ENCODE measurements at places on chromosomes 12 and 14. TPM values are rescaled to one million over a fixed set of nuclear protein-coding genes. Genes with fewer than 3 reads are reported as not detected.

TDRD9 gene
- 0.30 TPM for total RNA-seq

SLC2A13 gene
- total RNA-seq: 2.8 TPM

B4GALNT3 gene
- total RNA-seq: 0.54 TPM

BDKRB1 gene
- total RNA-seq: 0.34 TPM

PROX2 gene
- not detected for total RNA-seq

MFAP5 gene
- total RNA-seq: 0.07 TPM

KIF5A gene
- total RNA-seq: 0.20 TPM

TGM1 gene
- total RNA-seq: 1.5 TPM

KRT80 gene
- total RNA-seq: 38.9 TPM

NUMB gene
- total RNA-seq: 35.2 TPM

ZNF385A gene
- total RNA-seq: 21.2 TPM

FBXO34 gene
- 12.0 TPM for total RNA-seq

SCN8A gene
- total RNA-seq: 1.6 TPM

PTPRQ gene
- 0.02 TPM for total RNA-seq

ACRBP gene
- total RNA-seq: not detected

ACOT4 gene
- total RNA-seq: 2.0 TPM

ESPL1 gene
- 18.2 TPM for total RNA-seq
